Activated T-helper 17 cell treated with anti-CD3 and anti-CD28 coated beads, Interleukin-2, amount 50 U/mL, for 72 hours (primary cell): ENCODE measurements at places on chromosomes 7 and 10. TPM values are rescaled to one million over a fixed set of nuclear protein-coding genes. Genes with fewer than 3 reads are reported as not detected.

The ST8SIA6 gene
- 0.84 TPM for total RNA-seq

The WNT8B gene
- 0.11 TPM for total RNA-seq

The CFAP46 gene
- not detected for total RNA-seq

The TMEM106B gene
- total RNA-seq, result 22.8 TPM

The PVRIG gene
- 28.5 TPM for total RNA-seq

The SEMA3D gene
- not detected for total RNA-seq

The CACNA2D1 gene
- not detected for total RNA-seq

DNA sequence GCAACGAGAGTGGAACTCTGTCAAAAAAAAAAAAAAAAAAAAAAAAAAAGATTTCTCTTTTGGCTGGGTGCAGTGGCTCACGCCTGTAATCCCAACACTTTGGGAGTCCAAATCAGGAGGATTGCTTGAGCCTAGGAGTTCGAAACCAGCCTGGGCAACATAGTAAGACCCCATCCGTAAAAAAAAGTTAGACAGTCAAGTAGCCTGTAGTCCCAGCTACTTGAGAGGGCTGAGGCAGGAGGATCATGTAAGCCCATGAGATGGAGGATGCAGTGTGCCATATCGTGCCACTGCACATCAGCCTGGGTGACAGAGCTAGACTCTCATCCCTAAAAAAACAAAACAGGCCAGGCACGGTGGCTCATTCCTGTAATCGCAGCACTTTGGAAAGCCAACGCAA, 25.2 kb downstream of the PDLIM1 start:
- no peak overlapping the region for H3K27ac ChIP-seq
- no peaks in the 10 kb centered on the region for H3K36me3 ChIP-seq
- no peak overlapping the region for H3K4me3 ChIP-seq
- no peaks in the 10 kb centered on the region for H3K4me1 ChIP-seq
- peaks cover 4% of the 10 kb centered on the region for H3K27me3 ChIP-seq

DNA sequence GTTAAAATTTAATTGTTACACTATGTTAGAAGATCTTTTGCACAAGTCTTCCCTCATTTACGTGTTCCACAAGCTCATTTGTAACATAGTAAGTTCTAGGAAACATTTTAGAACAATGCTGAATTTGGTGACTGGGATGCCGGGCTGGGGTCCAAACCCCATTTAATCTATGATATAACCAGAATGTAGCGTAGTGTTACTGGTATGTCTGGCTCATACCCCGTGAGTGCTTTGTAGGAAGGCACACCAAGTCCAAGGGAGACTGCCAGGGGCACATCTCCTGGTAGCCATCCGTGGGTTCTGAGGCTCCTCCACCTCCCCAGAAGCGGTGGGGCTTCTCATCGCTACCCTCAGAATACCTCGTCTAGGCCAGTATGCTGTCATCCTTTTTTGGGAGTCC, 21.3 kb upstream of the TMEM236 start:
- H3K27ac ChIP-seq, result no peak overlapping the region
- no peak for ATAC-seq
- H3K27me3 ChIP-seq, result no peaks in the 10 kb centered on the region
- H3K4me1 ChIP-seq, result no peaks in the 10 kb centered on the region
- no peak overlapping the region for H3K4me3 ChIP-seq

- H3K27ac ChIP-seq, result no peak overlapping the region
- no peaks in the 10 kb centered on the region for H3K27me3 ChIP-seq
- no peak overlapping the region for H3K4me3 ChIP-seq
- peaks cover 17% of the 10 kb centered on the region for H3K36me3 ChIP-seq
- H3K4me1 ChIP-seq, result peaks cover 5% of the 10 kb centered on the region
Observed at GRCh38 chr7:101913851-101914250, 96.4 kb downstream of the CUX1 start.

- no peaks in the 10 kb centered on the region for H3K4me1 ChIP-seq
- no peak overlapping the region for H3K4me3 ChIP-seq
- H3K27ac ChIP-seq, result no peak overlapping the region
- ATAC-seq, result no peak
Observed at GRCh38 chr7:45712872-45713668, 138.9 kb downstream of the ADCY1 start.

DNA sequence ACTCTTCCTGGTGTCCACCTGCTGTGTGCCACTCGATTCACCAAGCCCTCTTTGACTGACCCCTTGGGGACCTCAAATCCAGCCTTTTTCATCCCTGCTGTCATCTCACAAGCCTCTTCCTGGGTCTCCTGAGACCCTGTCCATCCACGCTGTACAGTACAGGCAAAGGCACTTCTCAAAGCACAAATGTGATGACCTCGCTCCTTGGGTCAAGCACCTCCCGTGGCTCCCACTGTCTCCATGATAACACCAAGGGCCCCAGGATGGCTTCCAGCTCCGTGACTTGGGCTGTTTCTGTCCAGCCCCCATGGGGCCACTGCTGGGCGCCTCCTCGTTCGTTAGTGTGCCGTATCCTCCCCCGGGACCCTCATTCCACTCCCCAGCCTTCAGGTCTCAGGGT, 28.7 kb downstream of the PVRIG start:
- H3K4me1 ChIP-seq, result peaks cover 6% of the 10 kb centered on the region
- no peaks in the 10 kb centered on the region for H3K27me3 ChIP-seq
- H3K4me3 ChIP-seq, result no peak overlapping the region
- no peak for ATAC-seq
- no peak overlapping the region for H3K27ac ChIP-seq

DNA sequence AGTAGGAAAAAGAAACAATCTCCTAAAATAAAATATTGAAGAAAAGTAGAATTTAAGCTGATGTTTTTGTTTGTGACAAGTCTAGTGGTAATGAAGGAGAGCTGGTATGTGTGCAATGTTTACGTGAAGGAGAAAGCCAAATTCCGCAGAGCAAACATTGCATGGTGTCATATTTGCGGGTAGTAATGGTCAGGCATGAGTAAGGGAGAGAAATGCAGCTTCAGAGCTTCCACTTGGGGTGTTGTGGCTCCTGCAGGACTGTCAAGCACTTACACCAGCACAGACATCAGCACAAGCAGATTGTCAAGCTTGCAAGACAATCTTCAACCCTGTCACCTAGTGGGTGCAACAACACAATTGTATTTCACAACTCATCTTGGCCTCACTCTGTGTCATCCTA, 136.5 kb upstream of the ETV1 start:
- no peak for ATAC-seq
- no peak overlapping the region for H3K27ac ChIP-seq
- H3K4me3 ChIP-seq, result no peak overlapping the region
- no peaks in the 10 kb centered on the region for H3K4me1 ChIP-seq
- no peaks in the 10 kb centered on the region for H3K36me3 ChIP-seq
- H3K27me3 ChIP-seq, result peaks cover 3% of the 10 kb centered on the region

DNA sequence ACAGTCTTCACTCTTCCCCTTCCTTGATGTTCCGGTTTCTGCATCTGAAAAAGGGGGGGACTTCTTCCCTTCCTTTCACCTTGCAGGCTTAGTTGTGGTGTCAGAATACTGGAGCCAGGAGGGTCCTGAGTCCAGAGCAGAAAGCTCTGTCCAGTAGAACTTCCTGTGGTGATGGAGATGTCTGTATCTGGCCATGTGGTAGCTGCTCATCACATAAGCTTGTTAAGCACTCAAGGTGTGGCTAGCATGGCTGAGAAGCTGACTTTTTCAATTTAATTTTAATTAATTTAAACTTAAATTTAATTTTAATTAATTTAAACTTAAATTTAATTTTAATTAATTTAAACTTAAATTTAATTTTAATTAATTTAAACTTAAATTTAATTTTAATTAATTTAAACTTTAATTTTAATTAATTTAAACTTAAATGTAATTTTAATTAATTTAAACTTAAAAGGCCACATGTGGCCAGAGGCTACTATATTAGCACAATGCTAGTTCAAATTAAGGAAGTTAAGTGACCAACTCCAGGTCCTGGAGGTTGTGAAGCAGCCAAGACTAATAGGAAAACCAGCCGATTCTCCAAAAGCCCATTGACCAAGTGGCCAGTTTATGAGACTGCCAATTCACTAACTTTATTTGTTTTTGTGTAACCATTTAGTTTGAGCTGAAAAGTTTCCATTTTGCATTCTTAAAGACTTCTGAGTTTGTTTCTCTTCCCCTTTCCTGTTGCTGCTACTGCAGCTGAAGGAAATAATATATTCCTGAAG, 16.3 kb downstream of the MSRB2 start:
- H3K27me3 ChIP-seq, result no peaks in the 10 kb centered on the region
- H3K27ac ChIP-seq, result no peak overlapping the region
- peaks cover 35% of the 10 kb centered on the region for H3K36me3 ChIP-seq

GRCh38 chr10:68133523-68133922, 24.2 kb downstream of the MYPN start:
- no peaks in the 10 kb centered on the region for H3K27me3 ChIP-seq
- H3K36me3 ChIP-seq, result no peaks in the 10 kb centered on the region
- H3K4me3 ChIP-seq, result no peak overlapping the region
- no peak for ATAC-seq
- no peaks in the 10 kb centered on the region for H3K4me1 ChIP-seq

DNA sequence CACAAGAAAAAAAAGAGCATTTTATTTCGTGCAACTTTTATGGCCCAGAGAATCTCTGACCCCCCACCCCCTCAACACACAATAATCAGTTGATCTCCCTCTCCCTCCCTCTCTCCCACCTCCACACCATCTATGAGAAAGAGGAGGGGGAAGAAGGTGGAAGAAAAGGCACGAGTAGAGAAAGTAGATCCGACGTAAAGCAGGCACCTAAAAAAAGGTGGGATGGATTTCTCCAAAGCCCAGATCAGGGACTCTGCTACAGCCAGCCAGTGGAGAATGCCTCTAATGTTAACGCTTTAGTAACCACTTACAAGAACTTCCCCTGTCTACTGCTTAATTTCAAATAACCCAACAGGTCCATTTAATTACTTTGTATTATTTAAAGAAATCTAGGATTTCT, 24.4 kb downstream of the KMT2C start:
- no peak overlapping the region for H3K4me3 ChIP-seq
- no peaks in the 10 kb centered on the region for H3K36me3 ChIP-seq
- no peak for ATAC-seq
- H3K4me1 ChIP-seq, result no peaks in the 10 kb centered on the region
- H3K27me3 ChIP-seq, result no peaks in the 10 kb centered on the region

GRCh38 chr7:128035712-128036111, 4.5 kb upstream of the LRRC4 start:
- ATAC-seq, result no peak
- H3K27me3 ChIP-seq, result no peaks in the 10 kb centered on the region
- H3K4me1 ChIP-seq, result peaks cover 6% of the 10 kb centered on the region
- no peaks in the 10 kb centered on the region for H3K36me3 ChIP-seq
- no peak overlapping the region for H3K4me3 ChIP-seq
- H3K27ac ChIP-seq, result peak overlapping the region; percentile 10
